ENCODE measurements at places on chromosomes 13 and 19.

DNA sequence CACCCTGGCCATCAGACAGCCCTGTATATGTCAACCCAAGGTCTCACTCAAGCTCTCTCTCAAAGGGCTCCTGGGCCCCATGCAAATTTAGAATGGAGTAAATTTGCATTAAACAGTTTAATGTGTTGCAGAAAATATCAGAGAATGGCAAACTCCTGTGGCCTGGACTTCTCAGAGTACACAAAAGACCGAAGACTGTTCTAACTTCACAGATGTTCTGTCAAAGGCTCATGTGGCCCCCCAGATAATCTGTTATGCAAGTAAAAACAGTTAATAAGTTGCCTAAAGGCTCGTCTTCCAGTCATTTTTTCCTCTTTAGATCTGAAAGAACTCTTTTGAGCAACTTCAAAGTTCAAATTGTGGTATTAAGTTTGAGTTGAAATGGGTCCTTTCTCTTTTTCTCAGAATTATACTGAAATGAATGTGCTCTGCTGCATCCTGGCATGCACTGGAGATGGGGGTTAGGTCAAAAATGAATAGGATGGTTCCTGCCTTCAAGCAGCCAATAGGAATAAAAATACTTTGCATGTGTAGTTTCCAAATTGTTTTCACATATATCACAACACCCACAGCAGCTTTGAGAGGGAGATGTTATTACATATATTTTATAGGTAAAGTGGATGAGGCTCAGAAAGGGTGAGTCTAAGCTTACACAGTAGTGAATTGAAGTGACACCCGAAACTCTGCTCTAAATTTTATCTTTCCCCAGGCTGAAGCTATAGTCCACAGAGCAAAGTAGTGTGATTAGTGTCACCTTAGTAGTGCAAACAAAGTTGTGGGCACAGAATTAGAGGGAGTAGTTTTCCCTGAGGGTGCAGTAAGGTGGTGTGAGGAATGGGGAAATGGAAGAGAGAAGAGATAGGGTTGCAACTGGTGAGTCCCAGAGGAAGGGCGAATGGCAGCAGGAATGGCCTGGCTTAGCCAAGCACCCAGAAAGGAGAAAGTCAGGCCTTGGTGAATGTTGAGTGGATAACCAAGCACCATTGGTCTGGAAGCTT lies 205.0 kb upstream of the RFC3 start:
- DNase-seq, result no peak

- DNase-seq, result no peak
Measured at GRCh38 chr13:33053397-33054066, 37.3 kb downstream of the KL start.

DNA sequence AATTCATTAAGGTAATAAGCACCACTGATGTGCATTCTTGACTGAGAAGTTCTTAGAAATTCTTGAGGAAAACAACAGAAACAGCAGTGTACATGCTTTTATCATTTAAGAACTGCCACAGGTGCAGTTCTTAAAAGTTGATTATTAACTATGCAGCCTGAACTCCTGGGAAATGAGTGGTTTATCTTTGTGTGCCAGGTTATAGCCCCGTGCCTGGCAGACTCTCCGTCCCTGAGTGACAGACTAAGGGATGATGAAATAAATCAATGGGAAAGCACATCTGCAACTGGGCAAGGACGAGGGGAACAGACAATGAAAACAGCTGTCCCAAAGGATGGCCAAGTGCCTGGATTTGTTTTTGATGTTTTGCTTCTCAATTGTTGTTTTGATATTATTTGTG lies 84.4 kb upstream of the SPATA13 start:
- DNase-seq, result no peak

DNA sequence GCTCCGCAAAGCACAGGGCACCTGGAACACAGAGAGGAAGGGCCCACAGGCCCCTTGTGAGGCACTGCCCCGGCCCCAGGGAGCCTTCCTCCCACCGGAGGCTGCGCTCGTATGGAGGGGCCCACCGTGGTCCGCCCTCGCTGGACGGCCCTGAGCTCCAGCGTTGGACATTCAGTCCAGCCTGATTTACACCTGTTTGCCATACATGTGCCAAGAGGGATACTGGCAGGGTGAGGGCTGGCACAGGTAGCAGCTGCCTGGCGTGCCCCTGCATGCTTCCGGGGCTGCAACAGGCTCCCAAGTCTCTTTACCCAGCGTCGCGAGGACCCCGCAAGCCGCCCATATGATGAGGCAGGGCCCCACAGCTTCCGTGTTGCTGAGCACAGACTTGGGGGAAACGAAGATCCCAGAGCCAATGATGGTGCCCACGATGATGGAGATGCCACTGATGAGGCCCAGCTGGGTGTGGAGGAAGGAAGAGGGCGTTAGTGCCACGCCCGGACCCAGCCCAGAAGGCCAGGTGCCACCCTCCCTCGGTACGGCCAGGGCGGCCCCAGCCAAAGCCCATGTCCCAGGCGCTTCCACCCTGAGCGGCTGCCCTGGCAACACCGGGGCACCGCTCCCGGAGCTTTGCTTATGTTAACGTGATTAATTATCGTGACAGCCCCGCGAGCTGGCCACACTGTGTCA lies 5.1 kb downstream of the SLC7A9 start:
- no peak for DNase-seq

DNA sequence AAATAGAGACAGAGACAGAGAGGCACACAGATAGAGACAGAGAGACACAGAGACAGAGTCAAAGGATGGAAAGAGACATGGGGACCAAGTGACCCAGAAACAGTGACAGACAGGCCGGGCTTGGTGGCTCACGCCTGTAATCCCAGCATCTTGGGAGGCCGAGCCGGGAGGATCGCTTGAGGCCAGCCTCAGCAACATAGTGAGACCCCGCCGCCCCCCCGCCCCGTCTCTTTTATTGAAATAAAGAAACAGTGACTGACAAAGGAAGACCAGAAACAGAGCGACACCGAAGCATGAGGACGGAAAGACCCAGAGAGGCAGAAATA lies 848 bp upstream of the NECTIN2 start:
- DNase-seq, result no peak

DNA sequence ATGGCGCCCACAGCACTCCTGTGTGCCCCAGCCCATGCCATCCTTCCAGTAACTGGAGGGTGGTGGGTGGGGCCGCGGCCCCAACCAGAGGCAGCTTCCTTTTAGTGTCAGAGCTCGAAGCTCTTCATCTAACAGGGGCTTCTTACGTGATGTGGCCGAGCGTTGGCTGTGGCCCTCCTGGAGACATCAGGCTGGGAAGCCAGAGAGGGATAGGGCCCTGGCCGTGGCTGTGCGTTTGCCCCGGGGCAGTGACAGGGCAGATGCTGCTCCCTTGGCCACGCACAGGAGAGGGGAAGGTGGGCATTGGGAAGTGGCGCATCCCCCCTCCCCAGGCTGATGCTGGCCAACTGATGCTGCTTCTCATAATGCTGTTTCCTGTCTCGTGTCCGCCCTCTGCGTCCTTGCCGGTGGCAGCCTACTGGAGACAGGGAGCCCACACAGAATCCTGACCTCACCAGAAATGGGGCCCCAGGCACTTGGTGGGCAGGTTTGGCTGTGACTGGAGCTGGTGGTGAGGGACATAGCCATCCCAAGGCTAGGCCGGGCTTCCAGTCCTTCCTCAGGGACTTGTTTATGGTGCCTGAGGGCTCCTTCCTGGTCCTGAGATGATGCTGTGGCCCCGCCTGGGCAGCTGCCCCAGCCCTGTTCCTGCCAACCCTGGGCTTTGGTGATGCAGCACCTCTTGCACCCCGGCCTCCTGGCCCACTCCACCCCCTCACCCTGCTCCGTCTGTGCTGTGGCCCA lies 34.3 kb downstream of the ATP4B start:
- DNase-seq, result no peak

DNA sequence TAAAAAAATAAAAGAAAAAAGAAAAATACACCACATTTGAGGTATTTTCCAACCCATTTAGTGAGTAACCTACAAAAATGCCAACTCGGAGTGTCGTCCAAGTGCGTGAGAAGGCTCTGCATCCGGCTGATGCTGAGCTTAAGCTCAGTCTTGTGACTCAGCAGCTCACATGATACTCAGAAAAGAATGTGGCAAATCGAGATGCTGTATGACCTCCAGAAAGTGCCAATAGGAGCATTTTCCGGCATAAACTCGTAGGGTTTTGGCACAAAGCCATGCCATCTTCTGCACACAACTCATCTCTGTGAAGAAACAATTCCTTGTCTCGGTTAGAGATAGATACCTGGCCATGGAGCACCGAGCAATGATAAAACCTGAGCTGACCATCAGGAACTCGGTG lies 58.5 kb downstream of the TRPM4 start:
- DNase-seq, result no peak

GRCh38 chr13:48181482-48182145 lies 51.4 kb upstream of the ITM2B start:
- DNase-seq, result peak; percentile 13

DNA sequence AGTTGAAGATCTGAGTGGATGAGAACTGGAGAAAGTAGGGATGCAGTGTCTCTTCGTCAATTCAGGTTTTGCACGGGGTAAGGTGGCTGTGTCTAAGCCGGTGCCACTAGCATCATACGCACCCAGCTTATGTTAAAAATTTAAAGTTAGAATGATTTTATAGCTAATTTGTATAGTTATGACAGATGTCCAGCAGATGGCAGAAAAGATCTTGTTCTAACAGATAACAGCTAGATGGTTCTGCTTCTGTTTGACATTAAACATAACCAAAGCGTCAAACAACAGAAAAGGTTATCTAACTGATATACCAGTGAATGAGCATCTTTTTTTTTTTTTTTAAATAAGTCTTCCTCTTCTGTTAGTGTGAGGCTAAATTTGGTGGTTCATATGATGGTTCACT lies 18.8 kb upstream of the EDDM13 start:
- peak; percentile 76 for DNase-seq

GRCh38 chr13:27635266-27635665 lies 13.6 kb downstream of the POLR1D start:
- DNase-seq, result no peak

GRCh38 chr13:28755546-28755870 lies 36.7 kb upstream of the SLC46A3 start:
- no peak for DNase-seq

DNA sequence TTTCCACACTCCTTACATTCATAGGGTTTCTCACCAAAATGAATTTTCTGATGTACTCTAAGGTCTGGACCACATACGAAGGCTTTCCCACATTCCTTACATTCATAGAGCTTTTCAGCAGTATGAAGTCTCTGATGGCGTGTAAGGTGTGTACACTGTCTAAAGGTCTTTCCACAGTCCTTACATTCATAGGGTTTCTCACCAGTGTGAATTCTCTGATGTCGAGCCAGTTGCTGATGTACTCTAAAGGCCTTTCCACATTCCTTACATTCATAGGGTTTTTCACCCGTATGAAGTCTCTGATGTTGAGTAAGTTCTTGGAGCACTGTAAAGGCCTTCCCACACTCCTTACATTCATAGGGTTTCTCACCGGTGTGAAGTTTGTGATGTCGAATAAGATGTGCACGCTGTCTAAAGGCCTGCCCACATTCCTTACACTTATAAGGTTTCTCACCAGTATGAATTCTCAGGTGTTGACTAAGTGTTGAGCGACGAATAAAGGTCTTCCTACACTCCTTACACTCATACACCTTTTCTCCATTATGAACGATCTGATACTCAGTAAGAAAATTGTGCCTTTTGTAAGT lies 38.1 kb downstream of the ZFP14 start:
- no peak for DNase-seq

GRCh38 chr19:15381864-15382263 lies 2.3 kb upstream of the AKAP8 start:
- DNase-seq, result peak; percentile 62

GRCh38 chr19:41330946-41331678 lies 21.1 kb downstream of the CCDC97 start:
- no peak for DNase-seq

DNA sequence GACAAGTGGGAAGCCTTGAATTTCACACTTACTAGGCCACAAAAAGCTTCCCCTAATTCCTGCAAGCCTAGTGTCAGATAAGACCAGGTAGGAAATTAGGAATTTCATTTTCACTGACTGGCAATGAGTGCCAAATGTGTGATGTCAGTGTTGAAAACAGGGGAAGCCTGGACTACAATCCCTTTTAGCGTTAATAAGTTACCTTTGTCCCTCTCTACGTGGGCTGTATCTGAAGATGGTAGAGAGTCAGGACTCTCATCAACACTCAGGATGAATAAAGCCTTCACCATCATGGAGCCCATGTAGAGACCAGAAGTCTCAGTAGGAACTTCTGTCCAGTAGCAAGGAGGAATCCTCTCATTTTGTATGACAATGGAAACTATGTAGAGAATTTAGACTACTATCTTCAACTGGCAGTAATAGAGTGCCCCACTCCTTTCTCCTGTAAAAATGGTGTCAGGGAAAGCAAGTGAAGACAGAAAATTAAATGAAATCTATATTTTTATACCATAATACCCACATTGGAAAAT lies 324.1 kb upstream of the KLHL1 start:
- no peak for DNase-seq

GRCh38 chr19:35093941-35094647 lies 21.5 kb upstream of the FXYD3 start:
- DNase-seq, result no peak

DNA sequence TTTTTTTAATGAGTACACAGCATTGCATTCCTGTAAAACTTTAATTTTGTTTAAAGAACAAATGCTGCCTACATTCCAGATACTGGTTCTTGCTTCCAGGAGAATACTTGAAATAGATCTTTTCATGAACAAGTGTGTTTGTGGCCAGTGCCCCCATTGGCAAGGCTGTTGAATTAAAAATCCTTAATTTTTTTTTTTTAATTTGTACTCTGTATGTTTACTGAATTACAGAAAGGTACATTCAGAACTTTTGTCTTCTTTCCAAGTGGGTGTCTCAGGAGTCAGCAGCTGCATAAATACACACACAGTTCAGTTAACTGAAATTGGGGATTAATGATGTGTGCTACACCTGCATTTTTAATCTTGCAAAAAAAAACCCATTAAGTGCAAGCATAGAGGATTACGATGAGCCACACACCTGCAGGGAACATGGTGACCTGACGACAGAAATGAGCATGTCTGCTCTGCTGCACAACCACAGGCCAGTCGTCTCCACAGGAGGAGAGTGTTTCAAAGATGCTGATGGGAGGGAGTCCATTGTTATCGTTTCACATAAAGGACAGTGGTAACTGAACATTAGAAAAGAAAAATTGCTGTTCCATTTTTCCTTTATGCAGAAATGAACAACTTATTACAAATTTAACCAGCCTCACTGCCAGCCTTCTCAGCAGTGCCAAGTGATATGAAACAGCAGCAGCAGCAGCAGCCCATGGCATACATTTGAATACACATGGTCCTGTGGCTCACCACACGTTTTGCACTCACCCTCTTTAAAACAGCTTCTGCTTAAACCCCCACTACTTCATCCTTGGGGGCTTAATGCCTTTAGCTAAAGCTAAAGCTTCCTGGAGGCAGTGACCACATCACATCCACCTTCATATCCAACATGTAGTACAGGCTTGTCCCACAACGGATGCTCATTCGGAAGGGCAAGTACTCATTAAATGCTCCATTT lies 72.3 kb upstream of the RFC3 start:
- no peak for DNase-seq

GRCh38 chr19:6947745-6948144 lies 60.4 kb downstream of the ADGRE1 start:
- no peak for DNase-seq

GRCh38 chr19:34226036-34226435 lies 28.3 kb upstream of the GARRE1 start:
- no peak for DNase-seq

GRCh38 chr19:33000910-33001309 lies 28.9 kb downstream of the FAAP24 start:
- no peak for DNase-seq

Data from Ammon's horn (tissue), 1 donor.